ENCODE measurements at places on chromosomes 12 and 14.

DNA sequence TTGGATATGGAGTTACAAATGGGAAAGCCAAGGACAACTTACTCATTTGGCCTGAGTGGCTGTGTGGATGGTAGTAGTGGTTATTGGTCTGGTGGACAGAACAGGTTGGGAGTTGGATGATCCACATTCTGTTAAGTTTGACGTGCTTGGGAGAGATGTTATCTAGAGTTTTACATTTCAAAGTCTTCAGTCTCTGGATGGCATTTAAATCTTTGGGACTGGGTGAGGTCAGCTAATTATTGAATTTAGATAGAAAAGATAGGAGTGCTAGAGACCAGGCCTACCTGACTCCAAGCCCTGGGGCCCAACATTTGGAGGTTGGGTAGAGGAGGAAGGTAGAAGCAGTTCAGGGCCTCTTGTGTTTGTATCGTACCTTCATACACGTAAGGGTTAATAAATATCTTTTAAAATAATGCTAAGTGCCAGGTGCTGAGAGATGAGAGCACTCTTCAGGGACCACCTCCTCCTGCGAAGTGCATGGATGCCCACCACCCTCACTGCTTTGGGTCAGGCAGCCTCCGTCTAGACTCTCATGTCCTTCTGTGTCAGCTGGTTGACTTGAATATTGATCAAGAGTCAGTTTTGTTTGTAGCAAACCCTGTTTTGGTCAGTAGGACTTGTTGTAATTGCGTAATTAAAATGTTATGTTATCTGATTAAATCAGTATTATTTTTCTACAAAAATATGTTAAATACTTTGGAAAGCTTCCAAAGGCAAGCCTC, 460.4 kb upstream of the RGS6 start:
- no peak for DNase-seq

DNA sequence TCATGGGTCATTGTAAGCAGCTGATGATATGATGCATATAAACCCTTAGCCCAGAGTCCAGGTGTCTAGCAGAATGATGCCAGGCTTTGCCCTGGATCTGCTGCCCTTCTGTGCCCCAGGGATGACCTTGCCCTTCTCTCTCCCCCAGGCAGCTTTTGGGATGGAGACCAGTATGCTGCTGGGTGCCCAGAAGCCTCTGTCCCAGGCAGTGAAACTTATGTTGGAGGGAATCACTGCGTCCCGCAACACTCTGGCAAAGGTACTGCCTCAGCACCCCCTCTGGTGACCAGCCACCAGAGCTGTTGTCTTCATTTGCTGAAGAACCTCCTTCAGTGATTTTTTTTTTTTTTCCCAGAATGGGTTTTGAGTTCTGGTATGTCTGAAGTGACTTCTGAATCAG, 23.3 kb downstream of the CYP46A1 start:
- DNase-seq, result no peak

DNA sequence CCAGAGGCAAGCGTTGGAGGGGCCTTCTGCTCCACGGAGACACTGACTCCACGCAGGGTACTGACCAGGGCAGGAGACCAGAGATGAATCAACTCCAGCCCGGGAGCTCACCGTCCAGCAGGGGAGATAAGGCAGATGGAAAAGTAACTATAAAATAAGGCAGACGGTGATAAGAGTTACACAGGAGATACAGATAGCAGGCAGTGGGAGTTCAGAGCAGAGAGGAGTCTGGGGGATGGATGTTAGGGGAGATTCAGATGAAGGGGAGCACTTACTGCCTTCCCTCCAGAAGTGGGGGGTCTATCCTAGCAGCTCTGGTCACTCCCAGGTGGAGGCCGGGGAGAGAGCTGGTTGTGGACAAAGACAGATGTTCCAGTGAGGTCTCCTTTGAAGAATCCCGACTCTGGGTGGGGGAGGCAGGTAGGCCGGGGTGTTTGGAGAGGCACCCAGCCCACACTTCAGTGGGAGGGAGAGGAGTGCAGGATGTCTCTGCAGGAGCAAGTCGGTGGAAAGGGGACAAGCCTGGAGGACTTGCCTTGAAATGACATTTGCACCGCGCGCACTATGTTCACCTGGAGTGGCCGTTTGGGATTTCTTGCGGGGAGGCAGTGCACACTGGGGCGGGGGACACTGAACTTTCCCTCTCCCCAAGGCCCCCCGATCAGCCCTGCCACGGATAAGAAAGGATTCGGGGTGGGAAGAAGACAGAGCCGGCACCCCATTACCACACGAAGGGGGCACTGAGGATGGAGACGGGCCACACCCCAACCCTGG, 1.2 kb downstream of the PITPNM2 start:
- DNase-seq, result no peak

DNA sequence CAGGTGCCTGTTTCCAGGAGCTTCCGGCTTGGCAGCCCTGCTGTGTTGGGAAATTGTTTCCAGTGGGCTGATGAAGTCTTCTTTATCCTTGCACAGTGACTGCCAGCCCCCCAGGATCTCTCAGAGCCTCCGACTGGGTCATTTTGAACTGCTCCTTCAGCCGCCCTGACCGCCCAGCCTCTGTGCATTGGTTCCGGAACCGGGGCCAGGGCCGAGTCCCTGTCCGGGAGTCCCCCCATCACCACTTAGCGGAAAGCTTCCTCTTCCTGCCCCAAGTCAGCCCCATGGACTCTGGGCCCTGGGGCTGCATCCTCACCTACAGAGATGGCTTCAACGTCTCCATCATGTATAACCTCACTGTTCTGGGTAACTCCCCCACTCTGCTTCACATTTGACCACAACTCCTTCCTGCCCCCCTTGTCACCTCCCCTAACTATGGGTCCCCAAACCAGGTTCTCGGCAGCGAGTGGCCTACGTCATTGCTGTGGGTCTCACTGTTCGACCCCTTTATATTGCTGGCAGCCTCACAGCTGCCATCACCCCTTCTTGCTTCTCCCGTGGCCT, 2.3 kb downstream of the LAG3 start:
- no peak for DNase-seq

DNA sequence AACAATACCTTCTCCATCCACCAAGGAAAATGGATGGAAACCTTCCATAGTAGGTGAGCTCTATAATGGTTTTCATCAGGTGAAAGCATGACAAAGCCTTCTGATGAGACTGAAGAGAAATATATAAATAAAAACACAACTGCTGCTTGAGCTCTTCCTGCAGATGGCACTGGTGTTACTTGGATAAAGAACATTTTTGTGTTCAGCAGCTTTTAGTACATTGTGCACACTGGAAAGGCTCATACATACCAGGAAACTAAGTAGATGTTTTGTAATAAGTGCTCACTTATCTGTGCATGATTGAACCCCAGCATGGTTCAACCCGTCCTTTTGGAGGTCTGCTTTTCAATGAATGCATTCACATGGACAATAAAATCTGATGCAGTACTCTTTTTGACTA, 357.3 kb upstream of the MIS18BP1 start:
- DNase-seq, result no peak

- no peak for DNase-seq
These were observed 586.3 kb downstream of the BCL11B start for GRCh38 chr14:98685725-98686124.

Measured in GM04504 (cell line).